Vagina (tissue), 2 donors: ENCODE measurements at places on chromosomes 13 and 19.

DNA sequence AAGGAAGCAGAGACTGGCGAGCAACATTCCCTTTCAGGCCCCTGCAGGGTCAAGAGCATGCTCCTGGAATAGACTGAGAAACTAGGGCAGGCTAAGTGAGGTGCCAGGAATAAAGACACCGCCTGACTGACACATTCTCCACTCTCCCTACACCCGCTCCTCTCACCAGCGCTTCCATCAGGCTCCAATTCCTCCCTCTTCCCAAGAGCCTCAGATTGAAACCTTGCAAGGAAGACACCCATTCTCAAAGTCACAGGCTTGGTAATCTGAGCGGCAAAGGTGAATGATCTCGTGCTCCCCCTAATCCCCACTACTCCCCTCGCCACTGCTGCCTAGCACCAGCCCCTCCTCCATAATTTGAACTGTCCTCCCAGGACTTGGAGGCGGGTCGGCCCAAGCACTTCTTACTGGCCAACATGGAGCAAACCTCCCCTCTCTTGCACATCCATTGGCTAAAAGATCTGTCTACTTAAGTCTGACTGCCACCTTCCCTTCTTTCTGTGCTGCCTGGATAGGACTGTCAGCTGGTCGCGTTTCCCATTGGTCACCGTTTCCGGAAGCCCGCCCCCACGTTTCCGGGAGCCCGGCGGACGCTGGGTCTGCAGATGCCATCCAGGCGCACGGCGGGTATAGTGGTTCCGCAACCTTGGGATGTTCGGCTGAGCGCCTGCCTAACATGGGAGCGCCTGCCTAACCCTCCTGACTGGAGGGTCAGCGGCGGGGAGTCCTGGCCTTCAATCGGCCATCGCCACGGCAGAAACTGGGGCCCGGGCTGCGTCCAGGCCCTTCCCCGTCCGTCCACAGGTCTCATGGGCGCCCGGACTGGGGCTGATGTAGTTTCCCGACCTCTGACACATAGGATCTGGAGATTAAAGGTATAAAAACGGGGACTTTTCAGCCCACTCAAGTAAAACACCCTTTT, 33.6 kb downstream of the ZNF383 start:
- no peak for DNase-seq

- DNase-seq, result no peak
Observed at GRCh38 chr13:57925250-57925649, 293.7 kb downstream of the PCDH17 start.

- no peak for DNase-seq
Observed at GRCh38 chr19:30024091-30024490, 82.1 kb downstream of the URI1 start.

GRCh38 chr19:9430444-9430843, 4.9 kb downstream of the ZNF266 start:
- DNase-seq, result no peak
